ENCODE measurements at places on chromosomes 7 and 10.

GRCh38 chr10:124619195-124619594 lies 125.0 kb downstream of the FAM53B start:
- DNase-seq, result no peak

DNA sequence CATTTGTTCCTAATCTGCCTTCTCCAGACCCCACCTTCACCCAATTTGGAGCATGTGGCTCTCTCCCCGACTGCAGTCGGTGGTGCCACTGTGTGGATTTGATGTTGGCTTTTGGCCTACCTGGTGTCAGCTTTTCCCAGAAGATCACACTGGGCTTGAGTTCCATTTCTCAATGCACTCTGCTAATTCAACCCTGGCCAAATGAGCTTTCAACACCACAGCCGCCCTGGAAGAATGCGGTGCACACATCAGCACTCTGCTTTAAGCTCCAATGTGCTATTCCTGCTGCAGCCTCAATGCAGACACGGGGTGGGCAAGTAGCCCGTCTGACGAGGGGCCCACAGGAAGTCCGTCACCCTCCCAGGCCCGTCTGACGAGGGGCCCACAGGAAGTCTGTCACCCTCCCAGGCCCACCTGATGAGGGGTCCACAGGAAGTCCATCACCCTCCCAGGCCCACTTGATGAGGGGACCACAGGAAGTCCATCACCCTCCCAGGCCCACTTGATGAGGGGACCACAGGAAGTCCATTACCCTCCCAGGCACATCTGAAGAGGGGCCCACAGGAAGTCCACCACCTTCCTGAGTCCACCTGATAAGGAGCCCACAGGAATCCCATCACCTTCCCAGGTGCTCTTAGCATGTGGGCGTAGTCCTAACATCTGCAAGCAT lies 64.4 kb downstream of the ASB13 start:
- DNase-seq, result no peak

DNA sequence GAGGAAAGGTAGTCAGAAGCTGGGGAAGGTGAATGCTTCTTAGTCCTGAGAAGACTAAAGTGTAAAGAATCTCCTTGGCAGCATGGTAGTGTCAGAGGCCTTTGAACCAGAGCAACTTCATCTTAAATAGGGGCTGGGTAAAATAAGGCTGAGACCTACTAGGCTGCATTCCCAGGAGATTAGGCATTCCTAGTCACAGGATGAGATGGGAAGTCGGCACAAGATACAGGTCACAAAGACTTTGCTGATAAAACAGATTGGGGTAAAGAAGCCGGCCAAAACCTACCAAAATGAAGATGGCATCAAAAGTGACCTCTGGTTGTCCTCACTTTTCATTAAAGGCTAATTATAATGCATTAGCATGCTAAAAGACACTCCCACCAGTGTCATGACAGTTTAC lies 351.6 kb downstream of the LRRTM3 start:
- no peak for DNase-seq

DNA sequence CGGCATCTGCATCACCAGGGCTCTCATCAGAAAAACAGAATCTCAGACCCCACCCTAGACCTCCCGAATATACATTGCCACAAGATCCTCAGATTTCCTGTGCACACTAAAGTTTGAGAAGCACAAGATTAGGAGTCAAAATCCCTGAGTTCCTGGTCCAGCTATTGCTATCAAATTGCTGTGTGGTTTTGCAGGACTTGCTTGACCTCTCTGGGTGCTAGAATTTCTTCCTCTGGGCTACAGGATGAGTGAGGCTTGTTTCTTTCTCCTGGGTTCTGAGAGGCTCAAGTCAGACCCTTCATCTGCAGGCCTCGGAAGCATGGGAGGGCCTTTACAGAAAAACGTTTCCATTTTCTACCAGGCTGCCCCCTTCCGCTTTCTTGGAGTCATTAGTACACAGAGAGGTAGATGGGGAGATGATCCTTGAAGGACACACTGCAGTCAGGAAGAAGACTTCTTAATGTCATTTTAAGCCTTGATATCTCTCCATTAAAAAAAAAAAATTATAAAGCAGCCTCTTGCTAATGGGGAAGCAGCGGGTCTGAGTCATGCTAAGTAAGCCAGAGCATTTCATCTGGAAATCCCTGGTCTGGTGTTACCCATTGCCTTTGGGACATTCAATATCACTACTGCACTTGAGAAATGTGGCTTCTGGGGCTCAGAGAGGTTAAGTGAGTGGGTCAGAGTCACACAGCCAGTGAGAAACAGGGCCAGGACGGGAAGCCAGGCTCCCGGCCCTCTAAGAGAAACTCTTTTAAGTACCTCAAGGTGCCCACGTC lies 173.5 kb downstream of the KCNMA1 start:
- no peak for DNase-seq

DNA sequence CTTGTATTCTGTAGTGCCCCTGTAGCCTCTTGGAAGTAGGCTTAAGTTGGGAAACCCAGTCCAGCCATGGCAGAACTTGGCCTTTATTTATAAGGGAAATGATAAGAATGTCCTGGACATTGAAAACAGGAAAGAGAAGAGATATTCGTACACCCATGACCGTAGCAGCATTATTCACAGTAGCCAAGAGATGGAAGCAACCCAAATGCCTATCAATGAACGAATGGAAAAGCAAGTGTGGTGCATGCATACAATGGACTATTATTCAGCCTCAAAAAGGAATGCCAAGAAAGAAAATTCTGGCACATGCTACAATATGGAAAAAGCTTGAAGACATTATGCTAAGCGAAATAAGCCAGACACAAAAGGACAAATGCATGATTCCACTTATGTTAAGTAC lies 315.3 kb downstream of the CXCL12 start:
- DNase-seq, result no peak
